Left cardiac atrium (tissue), 4 donors: ENCODE measurements at places on chromosomes 7 and 10. TPM values are rescaled to one million over a fixed set of nuclear protein-coding genes. Genes with fewer than 3 reads are reported as not detected.

MYPN gene
- total RNA-seq, result 110 TPM

ACHE gene
- total RNA-seq, result 30.9 TPM

NODAL gene
- not detected for total RNA-seq

CYP3A5 gene
- total RNA-seq, result 0.44 TPM

ACTA2 gene
- 1,897 TPM for total RNA-seq
